ENCODE measurements at places on chromosomes 1 and 21.

DNA sequence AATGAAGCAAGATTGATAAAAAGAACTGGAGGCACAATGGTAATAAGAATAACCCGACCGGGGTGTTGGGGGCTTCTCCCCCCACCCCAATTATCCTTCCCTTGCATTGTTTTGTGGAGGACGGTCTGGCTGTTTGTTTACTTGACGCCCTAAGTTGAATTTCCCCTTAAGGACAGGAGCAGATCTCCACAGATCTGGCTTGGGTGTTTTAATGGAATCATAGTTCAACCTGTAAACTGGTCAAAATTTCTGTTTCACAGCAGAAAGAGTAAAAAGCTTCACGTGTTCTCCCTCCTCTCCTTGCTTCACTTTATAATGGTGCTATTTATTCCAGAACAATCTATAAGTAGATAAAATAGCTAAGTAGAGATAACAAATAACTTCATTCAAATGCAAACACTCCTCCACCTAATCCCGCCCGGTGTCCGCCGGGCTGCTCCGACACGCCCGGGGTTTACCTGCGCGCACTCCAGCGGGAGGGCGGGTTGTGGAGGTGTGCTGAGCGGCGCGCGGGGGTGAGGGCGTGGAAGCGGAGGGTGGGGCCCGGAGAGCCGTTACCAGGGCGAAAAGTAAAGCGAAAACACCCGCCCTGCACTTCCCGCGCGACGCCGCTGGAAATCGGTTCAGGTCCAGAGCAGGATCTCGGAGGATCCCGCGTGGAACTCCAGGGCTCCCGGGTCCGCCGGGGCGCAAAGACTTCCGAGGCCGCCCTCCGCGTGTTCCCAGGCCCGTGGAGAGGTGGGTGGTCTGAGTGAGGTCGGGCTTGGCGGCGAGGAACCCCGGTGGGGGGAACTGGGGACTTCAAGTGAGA is 2.0 kb upstream of the ATF3 start:
- ATAC-seq, result no peak

DNA sequence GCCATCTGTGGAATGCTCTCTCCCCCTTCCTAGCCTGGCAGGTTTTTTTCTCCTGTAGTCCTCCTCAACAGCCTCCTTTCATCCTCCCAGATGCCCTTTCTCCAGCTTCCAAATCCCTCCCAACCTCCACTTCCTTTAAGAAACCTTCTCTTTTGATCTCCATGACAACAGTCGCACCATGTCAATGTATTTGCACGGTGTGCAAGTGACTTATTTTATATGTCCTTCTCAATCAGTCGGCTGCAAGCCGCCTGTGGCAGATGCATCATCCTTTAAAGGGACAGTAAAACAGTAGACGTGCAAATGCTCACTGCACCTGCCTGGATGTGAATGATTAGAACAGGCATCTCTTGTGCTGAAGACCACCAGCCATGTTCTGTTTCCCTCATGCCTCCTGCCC is 285.2 kb downstream of the PCP4 start:
- no peak for ATAC-seq

GRCh38 chr1:182206626-182207239 is 145.2 kb upstream of the ZNF648 start:
- no peak for ATAC-seq

DNA sequence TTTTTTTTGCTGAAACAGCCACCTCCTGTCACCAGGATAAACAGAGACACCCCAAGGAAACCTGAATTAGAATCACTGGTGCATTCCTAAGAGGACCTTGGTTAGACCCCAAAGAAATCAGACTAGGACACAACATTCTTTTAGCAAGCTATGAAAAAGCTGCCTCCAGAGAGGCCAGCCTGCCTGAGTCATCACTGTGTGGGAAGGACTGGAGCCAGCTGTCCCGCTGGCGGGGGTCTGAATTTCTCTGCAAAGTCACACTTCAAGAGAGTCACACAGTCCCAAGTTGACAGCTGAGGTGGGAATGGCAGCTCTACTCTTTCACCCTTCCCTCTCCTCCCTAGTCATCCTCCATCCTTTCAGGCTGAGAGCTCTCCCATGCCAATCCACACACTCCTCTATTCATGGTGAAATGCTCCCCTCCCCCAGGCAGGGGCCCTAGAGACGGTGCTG is 405.0 kb upstream of the POU3F1 start:
- peak; percentile 72 for ATAC-seq

- ATAC-seq, result no peak
These were observed 57.0 kb downstream of the PTP4A2 start for GRCh38 chr1:31880957-31881687.

- no peak for ATAC-seq
These were observed 31.0 kb downstream of the KIF21B start for GRCh38 chr1:200992382-200993048.

- peak; percentile 75 for ATAC-seq
These were observed 99.5 kb upstream of the BMP8A start for GRCh38 chr1:39391691-39392679.

- ATAC-seq, result no peak
These were observed 56.4 kb downstream of the SASS6 start for GRCh38 chr1:100076319-100076718.

DNA sequence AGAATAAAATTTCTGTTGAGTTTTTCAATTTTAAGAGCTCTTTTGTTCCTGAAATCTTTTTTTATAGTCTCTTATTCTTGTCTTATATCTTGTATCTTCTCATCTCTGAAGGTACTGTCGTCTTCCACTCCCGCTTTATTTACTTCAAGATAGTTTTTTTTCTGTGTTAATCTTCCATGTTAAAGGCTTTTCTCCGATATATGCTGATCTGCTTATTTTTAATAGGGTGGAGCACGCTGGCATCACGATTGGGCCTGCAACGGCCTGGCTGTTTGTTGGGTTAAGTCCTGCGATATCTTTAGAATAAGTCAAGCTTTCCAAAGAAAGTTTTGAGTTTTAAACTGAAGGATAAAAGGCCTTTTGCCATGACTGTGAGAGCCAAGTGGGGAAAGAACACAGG is 35.7 kb downstream of the MRPS6 start:
- ATAC-seq, result no peak

GRCh38 chr1:46043458-46044017 is 88.9 kb downstream of the PIK3R3 start:
- no peak for ATAC-seq

- peak; percentile 46 for ATAC-seq
These were observed 41.4 kb downstream of the ANP32E start for GRCh38 chr1:150194381-150195031.

DNA sequence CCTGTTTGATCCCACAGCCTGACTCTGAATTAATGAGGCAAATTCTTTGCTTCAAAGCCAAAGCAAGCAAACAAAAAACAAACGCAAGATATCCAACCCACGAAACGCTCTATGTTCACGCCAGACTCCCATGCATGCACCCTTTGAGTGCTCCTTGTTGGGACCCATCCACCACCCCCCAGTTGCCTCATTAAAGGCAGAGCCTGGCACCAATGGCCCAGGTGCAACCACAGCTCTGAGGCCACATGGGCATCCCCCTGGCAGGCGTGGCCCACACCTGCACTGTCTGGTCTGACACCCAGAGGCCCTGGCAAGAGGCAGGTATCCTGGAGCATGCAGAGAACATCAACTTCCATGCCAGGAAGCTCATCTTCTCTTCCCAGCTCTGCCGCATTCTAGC is 1.1 kb upstream of the PADI4 start:
- no peak for ATAC-seq

GRCh38 chr1:152141971-152142584 is 16.9 kb downstream of the RPTN start:
- ATAC-seq, result peak; percentile 99

- ATAC-seq, result no peak
These were observed 26.0 kb upstream of the UAP1 start for GRCh38 chr1:162535501-162535900.

GRCh38 chr21:41322496-41323382 is 6.1 kb downstream of the FAM3B start:
- no peak for ATAC-seq

DNA sequence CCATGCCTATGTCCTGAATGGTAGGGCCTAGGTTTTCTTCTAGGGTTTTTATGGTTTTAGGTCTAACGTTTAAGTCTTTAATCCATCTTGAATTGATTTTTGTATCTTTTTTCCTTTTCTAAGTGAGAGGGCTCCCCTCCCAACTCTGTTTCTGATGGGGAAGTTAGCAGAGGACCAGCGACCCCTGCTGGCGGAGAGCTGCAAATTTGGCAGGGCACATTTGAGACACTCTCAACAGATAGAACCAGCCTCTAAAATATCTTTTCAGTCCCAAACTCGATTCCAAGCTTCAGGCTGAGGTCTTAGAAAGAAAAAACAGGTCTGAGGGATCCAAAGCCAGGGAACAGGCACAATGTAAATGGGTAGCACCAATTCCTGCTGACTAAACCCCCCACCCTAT is 32.5 kb downstream of the LRRC3 start:
- no peak for ATAC-seq

DNA sequence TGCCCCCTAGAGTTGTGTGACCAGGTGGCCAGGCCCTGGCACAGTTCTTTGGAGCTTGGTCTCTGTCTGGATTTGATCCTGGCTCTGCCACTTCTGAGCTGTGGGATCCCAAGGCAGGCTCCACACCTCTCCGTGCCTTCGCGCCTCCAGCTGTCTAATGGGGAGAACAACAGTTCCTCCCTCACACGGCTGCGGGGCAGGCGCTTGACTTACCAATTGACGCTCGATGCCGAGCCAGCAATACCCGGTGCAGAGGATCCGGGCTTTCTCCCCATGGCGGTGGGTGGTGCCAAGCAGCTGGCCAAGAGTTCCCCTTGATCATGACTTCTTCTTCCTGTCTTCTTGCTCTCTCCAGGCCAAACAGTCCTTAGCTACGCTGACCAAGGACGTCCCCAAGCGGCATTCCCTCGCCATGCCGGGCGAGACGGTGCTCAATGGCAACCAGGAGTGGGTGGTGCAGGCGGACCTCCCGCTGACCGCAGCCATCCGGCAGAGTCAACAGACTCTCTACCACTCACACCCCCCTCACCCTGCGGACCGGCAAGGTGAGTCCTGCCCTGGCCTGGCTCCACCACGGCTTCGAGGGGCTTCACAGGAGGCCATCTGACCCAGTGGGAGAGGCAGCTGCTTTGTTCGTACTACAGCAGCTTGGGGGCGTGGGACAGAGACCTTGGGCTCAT is 97.7 kb upstream of the TMEM51 start:
- no peak for ATAC-seq

- no peak for ATAC-seq
These were observed 14.4 kb upstream of the DIPK1A start for GRCh38 chr1:92975551-92976232.

GRCh38 chr1:93095804-93096585 is 16.9 kb downstream of the MTF2 start:
- no peak for ATAC-seq

- ATAC-seq, result peak; percentile 98
These were observed 16.1 kb upstream of the PSMD4 start for GRCh38 chr1:151238467-151238739.

DNA sequence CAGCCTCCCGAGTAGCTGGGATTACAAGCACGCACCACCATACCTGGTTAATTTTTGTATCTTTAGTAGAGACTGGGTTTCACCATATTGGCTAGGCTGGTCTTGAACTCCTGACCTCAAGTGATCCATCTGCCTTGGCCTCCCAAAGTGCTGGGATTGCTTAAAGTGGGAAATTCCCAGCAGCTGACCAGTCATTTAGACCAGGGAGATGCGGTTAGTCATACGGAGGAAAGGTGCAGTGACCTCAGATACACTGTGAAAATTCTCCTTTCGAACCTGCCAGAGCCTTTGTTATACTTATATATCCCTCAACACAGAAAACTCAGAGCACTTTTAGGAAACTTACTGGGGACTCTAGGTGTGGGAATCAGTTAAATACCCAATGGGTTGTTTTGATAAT is 39.6 kb downstream of the MAP10 start:
- no peak for ATAC-seq

- ATAC-seq, result peak; percentile 92
These were observed 283.5 kb downstream of the S1PR1 start for GRCh38 chr1:101520302-101520701.

GRCh38 chr1:196437671-196438070 is 170.6 kb downstream of the KCNT2 start:
- no peak for ATAC-seq

- ATAC-seq, result no peak
These were observed 659.1 kb downstream of the MRPL39 start for GRCh38 chr21:24948186-24948585.

GRCh38 chr1:17075470-17076255 is 21.8 kb upstream of the SDHB start:
- peak; percentile 61 for ATAC-seq

GRCh38 chr1:241677201-241677600 is 25.1 kb downstream of the WDR64 start:
- no peak for ATAC-seq

DNA sequence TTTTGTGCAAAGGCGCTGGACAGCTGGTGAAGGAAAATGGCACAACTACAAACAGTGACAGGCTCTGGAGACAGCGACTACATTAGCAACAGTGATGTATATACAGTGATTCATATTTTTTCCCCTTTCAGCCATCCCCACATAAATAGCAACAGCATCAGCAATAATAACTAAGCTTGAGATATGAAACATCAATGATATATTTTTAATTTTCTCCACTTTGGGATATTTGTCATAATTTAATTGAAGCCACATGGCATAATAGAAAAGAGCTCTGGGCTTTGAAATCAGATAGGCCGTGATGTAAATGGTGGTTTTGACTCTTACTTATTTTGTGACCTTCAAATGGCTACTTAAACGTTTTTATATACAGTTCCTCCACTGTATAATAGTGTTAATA is 764.3 kb upstream of the PRMT6 start:
- no peak for ATAC-seq

- no peak for ATAC-seq
These were observed 104.6 kb upstream of the SPATA6 start for GRCh38 chr1:48576565-48576964.

DNA sequence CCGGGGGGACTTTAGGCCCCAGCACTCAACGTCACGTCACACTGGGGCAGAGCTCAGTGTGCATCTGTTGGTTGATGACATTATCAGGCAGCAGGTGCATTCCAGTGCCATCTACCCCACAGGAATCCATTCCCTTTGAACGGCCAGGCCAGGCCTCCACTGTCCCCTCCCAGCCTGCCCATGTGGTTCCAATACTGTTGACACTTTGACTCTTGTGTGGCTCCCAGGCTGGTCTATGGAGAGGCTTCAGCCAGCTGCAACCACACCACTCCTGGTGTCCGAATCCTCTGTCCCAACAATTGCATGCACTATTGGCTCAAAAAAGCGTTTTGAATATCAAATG is 92.0 kb upstream of the SIM2 start:
- ATAC-seq, result no peak

All from SK-N-SH treated with all-trans-retinoic acid at 6 μM for 48 hours (cell line).